ENCODE measurements at places on chromosomes 3 and 15.

DNA sequence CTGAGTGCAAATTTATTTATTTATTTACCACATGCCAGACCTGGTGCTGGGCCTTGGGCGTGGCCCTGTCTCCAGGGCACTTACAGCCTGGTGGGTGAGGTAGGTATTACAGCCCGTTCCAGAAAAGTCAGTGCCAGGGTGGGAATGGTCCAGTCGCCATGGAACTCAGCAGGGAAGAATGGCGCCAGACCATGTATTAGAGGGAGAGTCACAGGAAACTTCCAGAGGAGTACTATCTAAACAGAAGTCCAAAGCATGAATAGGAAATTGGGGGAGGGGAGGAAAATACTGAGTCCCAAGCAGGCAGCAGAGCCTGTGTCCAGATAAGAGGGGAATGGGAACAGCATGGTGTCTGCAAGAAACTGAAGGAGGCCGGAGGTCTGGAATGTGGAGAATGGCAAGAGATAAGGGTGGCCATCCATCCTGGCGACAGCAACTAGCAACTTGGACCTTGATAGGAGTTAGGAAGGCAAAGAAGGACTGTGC, 27.0 kb downstream of the SH3BP5 start:
- DNase-seq: peak; percentile 64

GRCh38 chr15:44029940-44030568, 165.0 kb downstream of the FRMD5 start:
- no peak for DNase-seq

DNA sequence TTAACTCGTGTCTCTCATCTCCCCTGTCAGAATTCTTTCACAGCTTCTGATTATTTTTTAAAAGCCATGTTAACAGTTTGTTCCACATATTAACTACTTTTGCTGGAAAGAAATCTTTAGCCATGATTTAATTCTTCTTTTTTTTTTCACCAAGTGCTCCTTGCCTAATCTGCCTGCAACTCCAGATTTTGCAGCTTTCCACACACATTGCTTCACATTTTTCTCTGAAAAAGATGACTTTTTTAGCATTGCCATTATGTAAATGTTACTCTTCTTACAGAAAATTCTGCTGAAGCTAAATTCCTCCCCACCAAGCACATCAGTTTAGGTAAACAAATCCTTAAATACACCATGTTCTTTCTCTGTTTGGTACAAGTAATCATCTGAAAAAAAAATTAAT, 23.4 kb upstream of the PPARG start:
- no peak for DNase-seq

DNA sequence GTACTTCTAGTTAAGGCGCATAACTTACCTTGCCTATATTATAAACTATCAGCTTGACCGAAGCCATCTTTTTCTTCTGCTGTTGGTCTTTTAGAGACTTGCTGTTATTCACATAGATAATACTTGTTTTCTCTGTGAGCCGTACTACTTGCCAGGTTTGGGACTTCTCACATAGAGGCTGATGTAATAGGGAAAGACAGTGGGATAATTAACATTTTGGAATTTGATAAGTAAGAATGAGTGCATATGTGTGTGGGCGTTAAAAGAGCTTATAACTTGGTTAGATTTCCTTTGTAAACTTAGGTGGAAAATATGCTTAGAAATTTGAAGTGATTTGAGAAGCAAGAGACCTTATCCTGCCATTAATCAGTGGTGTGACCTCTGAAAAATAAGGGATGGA, 47.8 kb downstream of the FNDC3B start:
- DNase-seq: no peak

DNA sequence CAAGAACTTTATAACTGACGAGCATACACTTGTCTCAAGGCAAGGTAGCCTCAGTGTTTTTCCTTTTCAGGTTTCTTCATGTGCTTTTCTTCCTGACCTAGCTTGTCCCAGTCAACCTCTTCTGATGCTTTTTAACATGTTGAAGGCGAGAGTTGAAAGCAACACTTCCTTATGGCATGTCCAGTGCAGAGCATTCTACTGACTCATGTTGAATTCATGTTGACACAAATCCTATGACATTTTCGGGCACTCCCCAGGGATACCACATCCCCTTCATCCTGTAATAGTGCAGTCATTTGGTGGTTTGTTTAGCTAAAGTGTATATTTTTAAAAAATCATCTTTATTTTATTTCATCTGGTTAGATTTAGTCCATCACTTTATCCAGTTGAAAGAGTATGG, 75.9 kb upstream of the CBLB start:
- DNase-seq: no peak

GRCh38 chr15:51266656-51267050, 71.7 kb downstream of the CYP19A1 start:
- no peak for DNase-seq

DNA sequence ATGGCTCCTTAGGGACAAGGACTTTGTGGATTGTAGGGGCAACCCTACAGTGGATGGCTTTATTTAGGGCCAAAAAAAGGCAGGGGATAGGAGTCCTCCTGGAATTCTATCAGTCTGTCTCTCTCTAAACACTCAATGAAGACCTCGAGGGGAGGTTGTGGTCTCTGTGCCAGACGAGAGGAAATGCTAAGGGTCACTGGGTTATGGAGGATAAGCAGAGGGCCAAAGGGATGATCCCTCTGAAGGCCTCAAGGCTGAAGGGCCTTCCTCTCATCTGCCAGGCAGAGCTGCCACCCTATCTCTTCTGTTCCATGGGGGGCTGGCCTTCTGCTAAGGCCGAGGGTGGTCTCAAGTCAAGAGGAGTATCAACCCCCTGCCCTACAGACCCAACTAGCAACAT, 27.0 kb downstream of the PLXNB1 start:
- DNase-seq: no peak

GRCh38 chr3:39760325-39760724, 49.1 kb upstream of the MYRIP start:
- no peak for DNase-seq

DNA sequence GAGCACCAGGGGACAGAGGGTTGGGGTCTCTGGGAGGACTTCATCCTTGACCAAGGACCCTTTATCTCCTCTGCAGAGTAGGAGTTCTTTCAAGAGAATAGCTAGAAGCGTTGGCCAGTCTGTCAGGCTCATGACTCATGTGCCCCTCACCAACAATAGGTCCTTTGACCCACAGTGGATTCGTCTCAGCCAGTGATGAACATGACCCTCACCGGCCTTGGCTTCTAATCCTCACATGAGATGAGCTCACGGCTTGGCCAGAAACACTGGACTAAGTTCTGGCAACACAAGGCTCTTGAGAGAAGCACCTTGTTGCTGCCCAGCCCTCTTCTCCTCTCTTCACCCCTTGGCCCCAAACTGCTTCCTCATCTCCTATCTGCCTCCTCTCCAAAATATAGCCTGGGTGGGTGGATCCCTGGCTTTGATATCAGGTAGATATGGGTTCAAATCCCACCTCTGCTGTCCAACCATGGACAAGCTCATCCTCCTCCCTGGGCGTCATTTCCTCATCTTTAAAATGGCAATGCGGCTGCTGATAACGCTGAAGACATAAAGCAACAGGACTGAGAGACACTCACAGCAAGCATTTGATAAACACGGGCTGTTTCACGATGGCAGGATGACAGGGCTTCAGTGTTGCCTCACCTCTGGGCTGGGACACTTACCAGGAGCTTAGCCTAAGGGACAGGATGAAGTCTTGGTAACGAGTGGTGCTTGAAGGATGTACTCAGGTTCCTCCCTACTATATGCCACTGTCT, 446.7 kb upstream of the PROK2 start:
- DNase-seq: no peak

GRCh38 chr15:83108266-83109219, 1.1 kb downstream of the TM6SF1 start:
- DNase-seq: no peak

GRCh38 chr3:115598216-115598615, 25.1 kb upstream of the GAP43 start:
- no peak for DNase-seq

Data from HEK293T (cell line).